Activated CD4-positive, alpha-beta T cell treated with anti-CD3 and anti-CD28 coated beads, Interleukin-2, amount 50 U/mL, for 4 hours (primary cell): ENCODE measurements at places on chromosomes 12 and 14.

DNA sequence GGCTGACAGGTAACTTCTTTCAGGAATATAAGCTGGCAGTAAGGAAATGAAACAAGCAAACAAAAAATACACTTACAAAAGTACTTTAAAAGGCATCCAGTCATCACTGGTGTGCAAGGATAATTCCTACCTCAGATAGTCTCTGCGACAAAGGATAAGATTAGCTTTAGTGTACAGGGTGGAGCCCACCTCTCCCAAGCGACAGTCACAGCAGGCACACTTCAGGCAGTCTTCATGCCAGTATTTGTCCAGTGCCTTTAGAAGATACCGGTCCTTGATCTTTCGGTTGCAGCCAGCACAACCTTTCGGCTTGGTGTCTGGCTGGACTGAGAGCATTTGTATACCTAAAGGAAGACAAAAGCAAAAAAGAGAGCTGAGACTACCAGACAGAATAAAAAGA lies 5.4 kb downstream of the LMO3 start:
- no peak for DNase-seq

GRCh38 chr12:129635021-129635685 lies 268.7 kb downstream of the TMEM132D start:
- DNase-seq: no peak

DNA sequence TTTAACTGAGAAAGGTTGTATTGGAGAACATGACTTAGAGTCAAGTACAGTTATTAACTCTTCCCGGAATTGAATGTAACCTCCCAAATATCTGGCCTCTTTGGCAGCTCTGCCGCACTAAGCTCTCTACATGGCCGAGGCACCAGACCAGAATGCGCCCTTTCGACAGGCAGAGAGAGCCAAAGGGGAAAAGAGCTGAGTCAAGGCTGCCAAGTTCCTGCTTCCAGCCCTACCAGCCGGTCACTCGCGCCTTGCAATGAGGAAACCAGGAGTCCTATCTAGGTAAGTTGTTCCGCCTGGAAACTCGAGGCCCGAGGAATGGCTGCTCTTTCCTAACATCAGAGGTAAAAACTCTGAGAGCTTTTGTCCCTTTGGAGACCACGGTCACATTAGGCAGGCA lies 172.2 kb downstream of the BRMS1L start:
- DNase-seq: no peak

DNA sequence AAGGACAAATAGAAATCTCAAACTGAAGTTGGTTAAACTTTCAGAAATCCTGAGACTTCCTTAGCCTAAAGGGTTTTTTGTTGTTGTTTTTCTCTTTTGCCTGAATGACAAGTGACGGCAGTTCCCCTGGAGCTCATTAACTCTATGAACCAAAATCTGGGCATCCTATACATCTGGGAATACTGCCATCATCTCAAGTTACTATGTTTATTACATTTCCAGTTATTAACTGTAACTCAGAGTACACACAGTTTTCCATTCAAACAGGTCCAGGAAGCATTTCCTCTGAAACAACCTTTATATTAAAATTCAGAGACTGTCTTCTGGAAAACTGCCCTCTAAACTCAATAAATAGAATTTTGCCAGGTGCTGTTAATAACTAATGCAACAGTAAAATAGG lies 55.6 kb upstream of the CDKL1 start:
- DNase-seq: no peak

- no peak for DNase-seq
Observed at GRCh38 chr14:89215531-89215930, 201.5 kb downstream of the FOXN3 start.

GRCh38 chr14:50272498-50272897 lies 39.5 kb downstream of the L2HGDH start:
- no peak for DNase-seq

- DNase-seq: no peak
Observed at GRCh38 chr12:126545411-126545810, 1480.2 kb downstream of the AACS start.
